ENCODE measurements at places on chromosomes 3 and 15. TPM values are rescaled to one million over a fixed set of nuclear protein-coding genes. Genes with fewer than 3 reads are reported as not detected.

The ITPR1 gene
- total RNA-seq = 6.4 TPM

The EIF4E3 gene
- 4.0 TPM for total RNA-seq

The TMC3 gene
- total RNA-seq = not detected

The FRMD5 gene
- 2.5 TPM for total RNA-seq

The NLGN1 gene
- not detected for total RNA-seq

The ANKUB1 gene
- total RNA-seq = not detected

The PAQR5 gene
- total RNA-seq = 102 TPM

The TNIK gene
- 1.7 TPM for total RNA-seq

The NAALADL2 gene
- not detected for total RNA-seq

The GOLGA6L10 gene
- total RNA-seq = 0.59 TPM

The SLC9C1 gene
- total RNA-seq = not detected

The MAP1A gene
- 0.76 TPM for total RNA-seq

The DHX30 gene
- 44.2 TPM for total RNA-seq

The MAN2A2 gene
- total RNA-seq = 20.9 TPM

The DMXL2 gene
- 17.6 TPM for total RNA-seq

The TF gene
- 0.91 TPM for total RNA-seq

The DZIP1L gene
- 10.2 TPM for total RNA-seq

The CFAP161 gene
- total RNA-seq = not detected

The TJP1 gene
- 98.1 TPM for total RNA-seq

The GOLGA8M gene
- total RNA-seq = 0.07 TPM

The COL8A1 gene
- total RNA-seq = not detected

The KY gene
- total RNA-seq = 0.20 TPM

The INSYN1 gene
- total RNA-seq = 1.9 TPM

The WDR53 gene
- 9.8 TPM for total RNA-seq

The C3orf49 gene
- not detected for total RNA-seq

The DOCK3 gene
- 0.36 TPM for total RNA-seq

The ARHGEF26 gene
- 11.2 TPM for total RNA-seq

The TCF12 gene
- 39.0 TPM for total RNA-seq

The FAM81A gene
- 10.7 TPM for total RNA-seq

The FGD5 gene
- total RNA-seq = not detected

The SEMA6D gene
- not detected for total RNA-seq

The CSPG4 gene
- 0.12 TPM for total RNA-seq

The CD86 gene
- not detected for total RNA-seq

The GABRB3 gene
- 74.5 TPM for total RNA-seq

The TRAIP gene
- 10.8 TPM for total RNA-seq

The ACAN gene
- 0.88 TPM for total RNA-seq

The ZNF654 gene
- 3.2 TPM for total RNA-seq

The UCN2 gene
- 7.9 TPM for total RNA-seq

The SPTBN5 gene
- 0.20 TPM for total RNA-seq

The PLA2G4D gene
- not detected for total RNA-seq

The GHRL gene
- not detected for total RNA-seq

The TTLL13 gene
- 0.14 TPM for total RNA-seq

The MAPKBP1 gene
- total RNA-seq = 4.6 TPM

The NR2E3 gene
- total RNA-seq = 0.31 TPM

The PARP14 gene
- total RNA-seq = 7.5 TPM

The PPP2R3A gene
- total RNA-seq = 3.0 TPM

The THSD4 gene
- total RNA-seq = 27.2 TPM

The LNP1 gene
- total RNA-seq = 0.77 TPM

The MAP6D1 gene
- 7.2 TPM for total RNA-seq

The PLA1A gene
- total RNA-seq = 0.25 TPM

The ANKDD1A gene
- total RNA-seq = 1.9 TPM

The FSIP1 gene
- total RNA-seq = 1.6 TPM

The FEZF2 gene
- total RNA-seq = not detected

The EPHB1 gene
- 0.05 TPM for total RNA-seq

The FMN1 gene
- total RNA-seq = 0.29 TPM

Measured in A549 treated with Hydrocortisone at 1 μM for 4 hours (cell line).